ENCODE measurements at places on chromosomes 7 and 10. TPM values are rescaled to one million over a fixed set of nuclear protein-coding genes. Genes with fewer than 3 reads are reported as not detected.
A peak's percentile ranks its signal among the peaks of the same experiment; 100 is the strongest.

DNA sequence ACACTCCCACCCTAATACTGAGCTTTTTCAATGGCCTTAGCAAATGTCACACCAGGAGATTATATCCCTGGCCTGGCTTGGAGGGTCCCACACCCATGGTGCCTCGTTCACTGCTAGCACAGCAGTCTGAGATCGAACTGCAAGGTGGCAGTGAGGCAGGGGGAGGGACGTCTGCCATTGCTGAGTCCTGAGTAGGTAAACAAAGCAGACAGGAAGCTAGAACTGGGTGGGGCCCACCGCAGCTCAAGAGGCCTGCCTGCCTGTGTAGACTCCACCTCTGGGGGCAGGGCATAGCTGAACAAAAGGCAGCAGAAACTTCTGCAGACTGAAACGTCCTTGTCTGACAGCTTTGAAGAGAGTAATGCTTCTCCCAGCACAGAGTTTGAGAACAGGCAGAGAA is 338.9 kb upstream of the MBL2 start:
- no peak overlapping the region for H3K4me3 ChIP-seq
- peak; percentile 62 for DNase-seq
- no peaks in the 10 kb centered on the region for H3K4me1 ChIP-seq
- H3K36me3 ChIP-seq: no peaks in the 10 kb centered on the region
- no peaks in the 10 kb centered on the region for H3K27me3 ChIP-seq

- no peaks in the 10 kb centered on the region for H3K27me3 ChIP-seq
- peaks cover 21% of the 10 kb centered on the region for H3K4me1 ChIP-seq
These were observed 757.9 kb downstream of the GRID1 start for GRCh38 chr10:85608706-85609105.

DNA sequence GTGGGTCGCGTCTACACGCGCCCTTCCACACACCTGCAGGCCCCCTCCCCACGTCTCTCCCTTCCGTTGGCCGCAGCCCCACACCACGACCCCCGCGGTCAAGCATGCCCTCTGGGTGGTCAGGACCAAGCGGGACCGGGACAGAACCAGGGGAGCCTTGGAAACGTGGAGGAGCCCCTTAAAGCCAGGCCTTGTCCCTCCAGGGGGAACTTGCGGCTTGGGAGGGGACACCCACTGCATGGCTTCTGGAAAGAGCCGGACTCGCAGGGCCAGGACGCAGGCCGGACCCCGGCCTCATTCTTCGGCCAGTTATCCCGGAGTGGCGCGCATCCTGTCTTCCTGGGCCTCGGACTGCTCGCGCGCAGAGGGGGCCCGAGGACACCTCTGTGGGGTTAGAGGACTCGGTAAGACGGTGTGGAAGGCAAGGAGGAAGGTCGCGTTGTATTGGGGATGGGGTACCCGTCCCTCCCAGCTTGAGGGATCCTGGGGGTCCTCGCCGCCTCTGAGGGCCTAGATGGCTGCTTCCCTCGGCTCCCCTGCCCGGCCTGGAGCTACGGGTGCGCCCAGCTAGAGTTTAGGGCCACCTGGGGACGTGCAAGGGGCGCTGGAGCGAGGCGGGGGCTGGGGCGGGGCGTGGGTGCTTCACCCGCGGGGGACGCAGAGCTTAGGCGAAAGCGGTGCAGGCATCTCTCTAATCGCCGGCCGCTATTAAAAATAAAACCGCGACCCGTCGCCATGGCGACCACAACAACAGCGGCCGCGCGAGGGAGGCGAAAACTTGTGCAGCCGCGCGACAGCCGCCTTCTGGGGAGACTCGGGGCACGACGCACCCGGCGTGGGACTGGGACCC is 1.8 kb upstream of the PDGFA start:
- H3K27ac ChIP-seq: no peak overlapping the region
- peak overlapping the region; percentile 85 for H3K4me3 ChIP-seq
- H3K4me1 ChIP-seq: peaks cover 25% of the 10 kb centered on the region
- H3K27me3 ChIP-seq: peaks cover 70% of the 10 kb centered on the region
- DNase-seq: no peak
- H3K36me3 ChIP-seq: no peaks in the 10 kb centered on the region

DNA sequence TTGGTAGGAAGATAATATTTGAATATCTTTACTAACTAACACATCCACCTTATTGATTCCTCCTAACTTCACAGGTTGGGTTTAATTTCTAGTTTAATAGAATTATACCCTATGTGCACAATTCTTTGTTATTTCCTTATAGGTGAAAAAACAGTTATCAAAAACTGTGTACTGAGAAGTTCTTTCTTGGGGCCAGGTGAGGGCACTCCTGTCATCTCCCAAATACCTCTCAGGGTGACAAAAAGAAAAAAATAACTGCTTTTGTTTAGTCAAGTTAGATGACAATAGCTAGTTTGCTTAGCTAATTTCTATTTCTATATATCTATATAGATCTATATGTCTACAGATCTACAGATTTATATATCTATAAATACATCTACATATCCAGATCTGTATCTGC is 10.1 kb downstream of the FZD8 start:
- no peak overlapping the region for H3K27ac ChIP-seq
- H3K27me3 ChIP-seq: no peaks in the 10 kb centered on the region
- no peak overlapping the region for H3K4me3 ChIP-seq
- no peak for DNase-seq

DNA sequence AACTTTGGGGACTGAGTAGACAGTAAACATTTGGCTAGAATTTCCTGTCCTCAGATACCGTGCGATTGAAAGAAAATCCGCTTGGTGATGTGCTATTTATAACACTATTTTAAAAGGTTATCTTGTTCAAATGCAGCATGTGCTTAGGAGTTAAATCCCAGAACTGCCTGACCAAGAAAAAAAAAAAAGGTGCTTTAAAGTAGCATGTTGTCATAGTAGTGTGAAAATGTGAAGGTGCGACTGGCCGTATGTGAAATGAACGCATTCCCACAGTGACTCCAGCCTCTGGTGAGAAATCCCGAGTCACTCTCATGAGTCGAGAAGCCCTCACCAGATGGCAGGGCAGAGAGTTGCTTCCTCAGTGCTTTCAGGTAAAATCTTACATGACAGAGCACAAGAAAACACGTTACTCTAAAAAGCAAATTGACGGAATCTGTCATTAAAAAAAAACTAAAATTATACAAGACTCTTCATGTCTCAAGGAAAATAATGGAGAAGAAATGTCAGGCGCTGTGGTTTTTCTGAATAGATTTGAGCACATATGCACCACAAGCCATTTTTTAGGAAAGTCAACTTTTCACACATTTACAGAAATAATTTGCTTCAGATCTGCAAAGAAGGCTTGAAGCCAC is 18.4 kb upstream of the KLF6 start:
- no peak overlapping the region for H3K27ac ChIP-seq
- no peak for DNase-seq
- H3K27me3 ChIP-seq: no peaks in the 10 kb centered on the region
- peaks cover 7% of the 10 kb centered on the region for H3K4me1 ChIP-seq

DNA sequence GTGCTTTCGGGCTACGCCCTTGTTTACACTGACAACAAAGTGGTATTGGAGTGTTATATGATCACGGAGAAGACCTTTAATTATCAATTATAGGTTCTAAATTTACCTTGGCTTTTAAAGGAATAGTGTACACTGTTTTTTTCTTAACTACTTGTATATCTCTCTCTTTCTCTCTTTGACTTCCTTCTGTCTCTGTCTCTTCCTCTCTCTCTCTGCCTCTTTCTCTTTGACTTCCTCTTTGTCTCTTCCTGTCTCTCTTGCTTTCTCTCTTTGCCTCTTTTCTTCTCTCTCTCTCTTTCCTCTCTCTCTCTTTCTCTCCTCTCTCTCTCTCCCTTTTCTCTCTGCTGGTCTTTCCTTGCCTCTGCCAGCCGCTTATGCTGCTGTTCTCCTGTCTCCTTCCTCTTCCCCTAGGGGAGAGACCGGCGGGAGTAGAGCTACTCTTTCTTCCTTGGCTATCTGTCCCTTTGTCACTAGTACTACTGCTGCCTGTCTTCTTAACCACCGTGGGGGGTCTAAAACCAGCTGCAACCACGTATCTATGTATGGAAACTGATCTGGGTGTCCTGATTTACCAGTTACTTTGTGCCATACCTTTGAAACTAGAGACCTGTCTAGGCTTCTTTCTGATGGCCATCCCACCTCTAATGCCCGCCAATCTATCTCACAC is 36.9 kb upstream of the GSDME start:
- peaks cover 8% of the 10 kb centered on the region for H3K4me1 ChIP-seq
- no peak overlapping the region for H3K4me3 ChIP-seq
- H3K27ac ChIP-seq: no peak overlapping the region
- no peaks in the 10 kb centered on the region for H3K27me3 ChIP-seq

GRCh38 chr10:114520453-114520852 is 116.2 kb upstream of the AFAP1L2 start:
- no peak overlapping the region for H3K4me3 ChIP-seq
- no peak for DNase-seq
- peaks cover 8% of the 10 kb centered on the region for H3K4me1 ChIP-seq
- H3K27me3 ChIP-seq: no peaks in the 10 kb centered on the region

- H3K4me3 ChIP-seq: no peak overlapping the region
- no peaks in the 10 kb centered on the region for H3K27me3 ChIP-seq
- no peaks in the 10 kb centered on the region for H3K4me1 ChIP-seq
- DNase-seq: no peak
- no peak overlapping the region for H3K27ac ChIP-seq
These were observed 69.6 kb downstream of the PKD1L1 start for GRCh38 chr7:47878662-47879061.

DNA sequence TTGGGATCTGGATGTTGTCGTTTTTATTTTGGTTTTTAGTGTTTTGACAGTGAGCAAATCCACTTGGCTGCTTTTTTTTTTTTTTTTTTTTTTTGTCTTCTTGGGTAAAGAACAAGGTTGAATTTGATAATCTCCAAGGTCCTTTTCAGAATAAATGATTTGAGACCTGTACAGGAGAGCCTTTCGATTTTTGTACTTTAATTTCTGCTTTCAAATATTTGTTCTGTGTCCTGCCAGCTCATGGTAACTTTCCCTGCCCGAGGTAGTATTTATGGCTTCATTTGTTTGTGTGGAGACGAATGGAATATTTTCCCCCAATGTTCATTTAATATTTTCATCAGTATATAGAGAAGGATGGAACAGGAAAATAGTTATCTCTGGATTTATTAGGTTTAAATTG is 19.9 kb downstream of the WAC start:
- H3K36me3 ChIP-seq: peaks cover 17% of the 10 kb centered on the region
- no peak overlapping the region for H3K27ac ChIP-seq
- DNase-seq: no peak
- no peak overlapping the region for H3K4me3 ChIP-seq
- no peaks in the 10 kb centered on the region for H3K27me3 ChIP-seq

- H3K4me3 ChIP-seq: peak overlapping the region; percentile 10
- peak overlapping the region; percentile 21 for H3K27ac ChIP-seq
- H3K4me1 ChIP-seq: no peaks in the 10 kb centered on the region
- no peak for DNase-seq
These were observed 6.6 kb upstream of the PON1 start for GRCh38 chr7:95330961-95331337.

- H3K4me1 ChIP-seq: peaks cover 4% of the 10 kb centered on the region
- H3K27me3 ChIP-seq: no peaks in the 10 kb centered on the region
- H3K36me3 ChIP-seq: no peaks in the 10 kb centered on the region
- DNase-seq: no peak
These were observed 152.6 kb upstream of the PRR15 start for GRCh38 chr7:29410996-29411395.

DNA sequence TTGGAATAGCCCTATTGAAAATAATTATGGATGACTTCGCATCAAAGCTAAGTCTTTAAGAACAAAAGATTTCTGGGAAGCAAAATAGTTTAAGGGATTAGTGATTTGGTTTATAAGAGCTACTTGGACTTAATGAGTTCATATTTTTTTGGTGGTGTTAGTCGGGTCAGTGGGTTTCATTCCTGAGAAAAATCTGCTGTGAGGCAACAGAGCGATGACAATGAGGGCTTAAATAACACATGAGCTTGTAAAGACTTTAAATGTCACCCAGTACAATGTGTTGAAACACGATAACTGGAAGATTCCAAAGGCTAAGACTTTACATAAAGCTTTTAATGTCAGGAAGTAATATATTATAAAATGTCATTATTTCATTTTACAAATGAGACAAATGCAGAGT is 178.8 kb downstream of the ARL4A start:
- H3K4me1 ChIP-seq: no peaks in the 10 kb centered on the region
- no peaks in the 10 kb centered on the region for H3K27me3 ChIP-seq
- H3K4me3 ChIP-seq: no peak overlapping the region
- H3K27ac ChIP-seq: no peak overlapping the region

DNA sequence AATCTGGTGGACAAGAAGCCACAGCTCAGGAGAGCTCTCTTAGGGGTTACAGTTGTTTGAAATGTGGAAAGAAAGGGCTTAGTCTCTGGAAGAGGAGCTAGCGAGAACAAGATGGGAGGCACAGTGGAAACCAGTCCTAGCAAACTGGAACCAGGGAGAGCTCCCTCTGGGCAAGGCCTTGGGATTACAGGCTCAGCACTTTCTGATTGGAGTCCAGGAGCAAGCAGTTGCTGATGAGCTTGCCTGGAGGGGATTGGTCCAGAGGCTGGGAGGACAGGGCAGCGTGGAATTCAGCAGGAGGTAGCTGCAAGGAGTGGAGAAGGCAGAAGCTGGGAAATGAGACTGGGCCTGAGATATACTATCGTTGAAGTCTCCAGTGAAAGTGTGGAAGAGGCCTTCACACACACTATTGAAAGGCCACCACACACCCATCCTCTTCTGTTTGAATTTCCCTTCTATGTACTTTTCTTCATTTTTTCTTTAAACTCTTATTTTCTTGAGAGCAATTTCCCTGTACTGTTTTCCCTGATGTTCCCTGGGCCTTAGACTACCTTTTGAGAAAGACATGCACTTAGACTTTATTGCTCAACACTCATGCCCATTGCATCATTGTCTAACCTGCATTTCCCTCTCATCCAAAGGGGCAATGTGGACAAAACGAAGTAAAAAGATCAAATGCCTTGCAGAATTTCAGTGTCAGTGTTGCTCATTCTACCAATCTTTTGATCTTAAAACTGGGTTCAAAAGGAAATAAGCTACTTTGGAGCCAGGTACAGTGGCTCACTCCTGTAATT is 57.8 kb upstream of the LANCL2 start:
- no peak for DNase-seq
- H3K4me3 ChIP-seq: no peak overlapping the region
- peaks cover 16% of the 10 kb centered on the region for H3K4me1 ChIP-seq
- H3K27me3 ChIP-seq: peaks cover 3% of the 10 kb centered on the region
- no peak overlapping the region for H3K27ac ChIP-seq

DNA sequence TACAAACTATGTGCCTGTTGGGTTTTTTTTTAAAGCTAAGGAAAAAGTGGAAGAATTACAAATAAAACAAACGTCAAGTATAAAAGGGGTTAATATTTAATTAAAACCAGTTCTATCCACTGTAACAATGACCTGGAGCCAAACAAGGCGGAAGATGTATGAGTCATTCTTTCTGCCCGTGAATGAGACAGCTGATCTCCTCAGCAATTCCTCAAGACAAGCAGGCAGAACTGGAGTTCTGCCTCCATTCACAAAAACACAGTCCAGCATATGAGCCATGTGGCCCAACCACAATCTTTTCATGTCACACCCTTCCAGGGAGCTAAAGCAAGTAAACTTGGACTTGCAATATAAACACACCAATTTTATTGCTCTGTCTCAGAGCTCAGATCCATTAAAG is 8.4 kb downstream of the ETV1 start:
- H3K27me3 ChIP-seq: peaks cover under 1% of the 10 kb centered on the region
- H3K4me3 ChIP-seq: no peak overlapping the region
- no peak overlapping the region for H3K27ac ChIP-seq

GRCh38 chr10:74898201-74898976 is 72.0 kb downstream of the KAT6B start:
- H3K27me3 ChIP-seq: no peaks in the 10 kb centered on the region
- H3K4me3 ChIP-seq: no peak overlapping the region
- H3K36me3 ChIP-seq: no peaks in the 10 kb centered on the region
- no peak for DNase-seq

SFRP5 gene
- polyA plus RNA-seq: not detected

ANKRD7 gene
- 0.43 TPM for polyA plus RNA-seq

FGFBP3 gene
- 1.0 TPM for polyA plus RNA-seq

POMZP3 gene
- 12.9 TPM for polyA plus RNA-seq

CC2D2B gene
- polyA plus RNA-seq: 0.96 TPM

SH2D4B gene
- 0.11 TPM for polyA plus RNA-seq

Measured in spleen (tissue), 13 donors.